Uterus (tissue), 4 donors: ENCODE measurements at places on chromosomes 1 and 21. TPM values are rescaled to one million over a fixed set of nuclear protein-coding genes. Genes with fewer than 3 reads are reported as not detected.

LRRC7 gene
- total RNA-seq = 1.5 TPM

DNA sequence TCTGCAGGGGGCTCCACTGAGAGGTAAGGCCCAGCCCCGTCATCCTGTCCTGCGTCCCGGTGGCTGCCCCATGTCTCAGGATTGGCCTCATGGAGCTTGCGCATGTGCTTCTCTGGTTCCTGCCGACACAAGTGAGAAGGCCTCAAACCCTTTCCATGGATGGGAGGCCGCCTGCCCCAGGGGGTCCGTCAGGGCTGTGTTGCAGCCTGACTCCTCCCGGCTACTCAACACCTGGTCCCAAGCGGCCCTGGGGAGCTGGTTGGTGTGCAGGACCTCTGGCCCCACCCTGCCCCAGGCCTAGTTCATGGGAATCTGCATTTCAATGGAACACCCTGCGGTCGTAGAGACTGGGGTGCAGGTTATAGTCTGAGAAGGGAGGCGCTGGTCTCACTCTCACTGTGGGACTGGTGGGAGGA lies 21.1 kb upstream of the PDE9A start:
- no peaks in the 10 kb centered on the region for H3K36me3 ChIP-seq
- no peak overlapping the region for H3K27ac ChIP-seq
- no peak overlapping the region for H3K4me3 ChIP-seq
- no peak for DNase-seq
- H3K4me1 ChIP-seq = peaks cover 4% of the 10 kb centered on the region

DNA sequence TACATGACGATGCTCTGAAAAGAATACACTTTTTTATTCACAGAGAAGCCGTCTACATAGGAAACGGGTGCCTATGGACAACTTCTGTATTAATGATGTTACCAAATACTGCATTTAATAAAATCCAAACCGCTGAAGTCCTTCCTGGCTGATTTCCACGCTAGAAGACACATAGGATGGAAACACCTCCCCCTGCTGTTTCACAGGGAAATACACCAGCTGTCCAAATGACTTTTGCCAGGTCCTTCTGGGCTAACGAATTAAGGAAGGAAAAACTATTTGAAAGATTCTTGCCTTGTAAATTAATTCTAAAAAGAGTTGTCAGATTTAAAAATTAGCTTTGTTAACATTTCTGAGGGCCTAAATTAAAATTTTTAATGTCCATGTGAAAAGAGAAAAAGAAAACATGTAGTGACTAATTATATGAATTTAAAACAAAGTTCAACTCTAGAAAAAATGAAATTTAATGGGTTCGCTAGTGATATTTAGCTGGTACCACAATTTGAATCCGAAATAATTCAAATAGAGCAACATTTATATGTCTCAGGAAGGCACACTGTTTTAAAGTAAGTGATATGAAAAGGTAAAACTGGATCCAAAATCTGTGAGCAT lies 146.0 kb downstream of the RERE start:
- no peaks in the 10 kb centered on the region for H3K36me3 ChIP-seq
- H3K4me3 ChIP-seq = no peak overlapping the region
- H3K27me3 ChIP-seq = no peaks in the 10 kb centered on the region

- no peak for DNase-seq
- H3K36me3 ChIP-seq = no peaks in the 10 kb centered on the region
- H3K27me3 ChIP-seq = no peaks in the 10 kb centered on the region
- peak overlapping the region; percentile 38 for H3K27ac ChIP-seq
- no peak overlapping the region for H3K4me3 ChIP-seq
These were observed 31.3 kb downstream of the SLC1A7 start for GRCh38 chr1:53111073-53111556.

GRCh38 chr1:180670681-180671080 lies 38.9 kb downstream of the XPR1 start:
- H3K27me3 ChIP-seq = no peaks in the 10 kb centered on the region
- no peak overlapping the region for H3K4me3 ChIP-seq
- no peaks in the 10 kb centered on the region for H3K4me1 ChIP-seq
